Activated CD4-positive, alpha-beta T cell treated with anti-CD3 and anti-CD28 coated beads, Interleukin-10, Interleukin-2, amounts not matched to agents 100 ng/mL and 50 ng/mL, durations not matched to agents 16 hours and 8 hours (primary cell): ENCODE measurements at places on chromosomes 3 and 15.

DNA sequence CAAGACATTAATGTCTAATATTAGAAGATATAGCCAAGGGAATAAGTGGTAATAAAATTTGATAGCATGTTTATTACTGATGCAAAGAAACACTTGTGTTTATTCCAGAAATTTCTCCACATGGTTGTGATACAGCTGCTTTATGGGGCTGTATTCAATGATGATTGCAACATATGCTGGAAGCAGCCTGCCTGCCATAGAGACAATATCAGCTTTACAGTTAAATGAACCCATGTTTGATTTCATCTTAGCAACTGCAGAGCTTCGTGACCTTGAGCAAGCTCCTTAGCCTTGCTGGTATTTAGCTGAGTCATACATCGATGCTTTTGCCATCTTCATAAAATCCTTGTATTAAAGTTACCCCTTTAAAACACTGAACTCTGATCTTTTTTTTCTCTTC lies 168.1 kb upstream of the STAC start:
- DNase-seq: no peak

DNA sequence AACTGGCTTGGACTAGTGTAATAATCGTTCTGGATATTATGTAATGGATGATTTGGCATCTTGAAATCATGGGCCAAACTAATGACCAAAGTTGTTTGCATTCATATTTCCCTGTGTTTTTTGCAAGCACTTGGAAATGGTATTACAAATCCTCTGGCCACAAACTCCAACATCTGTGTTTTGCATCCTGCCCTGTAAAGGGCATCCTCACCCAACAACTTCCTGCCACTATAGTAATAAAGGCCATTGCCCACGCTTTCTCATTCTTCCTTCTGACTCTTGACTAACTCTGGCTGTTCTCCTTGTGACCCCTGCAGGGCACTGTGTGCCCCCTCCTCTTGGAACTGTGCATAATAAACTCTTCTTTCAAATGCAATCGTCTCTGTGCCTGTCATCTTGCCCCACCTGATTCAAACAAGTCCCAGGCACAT lies 25.4 kb upstream of the PSMD6 start:
- peak; percentile 4 for DNase-seq

- DNase-seq: no peak
Observed at GRCh38 chr15:61796056-61796455, 264.2 kb downstream of the VPS13C start.

- no peak for DNase-seq
Observed at GRCh38 chr3:73101881-73102280, 40.4 kb downstream of the EBLN2 start.

DNA sequence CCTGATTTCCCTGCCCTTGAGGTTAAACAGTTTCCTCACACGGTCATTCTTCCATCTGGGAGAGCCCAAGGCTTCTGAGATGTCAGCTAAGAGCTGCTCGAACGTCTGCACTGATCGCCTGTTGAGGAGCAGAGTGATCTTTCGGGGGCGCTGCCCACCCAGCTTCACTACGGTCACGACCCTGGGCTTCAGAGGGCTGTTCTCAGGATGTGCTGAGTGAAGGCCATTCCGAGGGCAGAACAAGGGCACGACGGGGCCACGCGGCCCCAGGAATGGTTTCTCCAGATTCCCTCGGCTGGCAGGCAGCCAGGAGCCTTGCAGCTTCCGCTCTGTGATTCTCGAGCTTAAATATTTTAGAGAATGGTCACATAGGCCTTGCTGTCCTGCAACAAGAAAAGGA lies 25.7 kb downstream of the DCLK3 start:
- no peak for DNase-seq

DNA sequence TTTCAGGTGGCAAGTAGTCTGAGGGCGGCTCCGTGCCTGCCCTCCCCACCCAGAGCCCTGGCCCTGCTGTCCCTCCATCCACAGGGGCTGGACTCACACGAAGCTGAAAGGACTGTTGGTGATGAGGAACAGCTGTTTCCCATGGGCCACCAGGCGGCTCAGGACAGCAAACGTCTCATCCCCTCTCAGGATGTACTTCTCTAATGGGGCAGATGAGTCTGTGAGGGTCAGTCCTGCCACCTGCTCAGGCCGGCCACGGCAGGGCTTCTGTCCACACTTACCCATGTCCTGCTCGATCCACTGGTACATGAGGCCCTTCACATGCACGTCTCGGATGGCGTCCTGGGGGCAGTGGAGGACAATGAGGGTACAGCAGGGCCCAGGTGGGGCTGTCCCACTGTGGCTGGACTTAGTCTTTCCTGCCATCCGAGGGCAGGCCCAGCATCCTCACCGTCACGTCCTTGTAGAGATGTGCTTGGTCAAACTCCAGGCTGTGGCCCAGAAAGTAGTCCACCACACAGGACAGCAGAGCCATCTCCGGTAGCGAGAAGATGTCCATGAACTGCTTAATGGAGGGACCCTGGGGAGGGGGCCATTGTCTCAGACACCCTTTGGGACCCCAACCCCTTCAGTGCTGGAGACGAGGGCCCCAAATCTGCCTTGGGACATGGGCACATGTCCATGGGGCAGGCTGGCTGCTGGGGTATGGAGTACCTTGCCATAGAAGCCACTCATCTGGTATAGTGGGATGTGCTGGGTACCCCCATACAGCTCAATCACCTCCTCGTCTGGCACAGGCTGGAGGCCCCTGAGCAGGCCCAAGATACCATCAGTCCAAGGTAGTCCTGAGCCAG lies 5.7 kb downstream of the NT5DC2 start:
- DNase-seq: no peak

DNA sequence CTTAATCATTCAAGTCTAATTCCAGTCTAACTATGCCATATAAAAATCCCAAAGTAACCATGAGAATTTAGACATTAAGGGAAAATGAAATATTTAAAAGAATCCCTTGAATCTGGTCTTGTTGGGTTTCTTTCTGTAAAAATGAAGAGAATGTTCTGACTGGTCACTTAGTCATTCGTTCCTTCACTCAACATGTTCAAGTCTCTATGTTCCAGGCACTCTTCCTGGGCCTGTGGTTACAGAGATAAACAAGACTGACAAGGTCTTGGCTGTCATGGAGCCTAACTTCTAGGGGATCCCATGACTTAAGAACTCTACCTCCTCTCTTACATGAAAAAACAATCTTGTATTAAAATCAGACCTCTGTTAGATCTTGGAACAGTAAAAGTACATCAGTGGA lies 638.6 kb upstream of the TBL1XR1 start:
- peak; percentile 19 for DNase-seq

DNA sequence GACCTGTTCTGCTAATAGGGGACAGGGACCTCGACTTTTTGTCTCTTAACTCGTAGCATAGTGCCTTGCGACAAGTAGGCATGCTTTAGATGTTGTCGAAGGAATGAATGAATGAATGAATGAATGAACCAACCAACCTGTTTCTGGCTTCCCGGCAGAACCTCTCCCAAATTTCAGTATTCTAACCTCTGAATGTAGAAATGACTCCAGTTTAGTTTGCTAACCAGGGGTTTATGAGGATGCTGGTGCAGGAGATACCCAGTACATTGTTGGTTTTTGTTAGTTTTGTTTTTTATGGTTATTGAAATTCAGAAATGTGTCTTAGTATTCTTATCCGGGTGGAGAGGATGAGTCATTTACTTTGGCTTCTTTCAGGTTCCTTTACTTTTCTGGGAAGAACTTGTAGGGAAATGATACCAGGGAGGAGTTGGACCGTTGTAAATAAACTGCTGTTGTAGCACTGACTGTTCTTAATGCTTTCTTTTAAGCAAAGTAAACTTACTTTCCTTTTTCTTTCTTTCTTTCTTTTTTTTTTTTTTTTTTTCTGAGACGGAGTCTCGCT lies 29.6 kb upstream of the EHHADH start:
- DNase-seq: no peak

DNA sequence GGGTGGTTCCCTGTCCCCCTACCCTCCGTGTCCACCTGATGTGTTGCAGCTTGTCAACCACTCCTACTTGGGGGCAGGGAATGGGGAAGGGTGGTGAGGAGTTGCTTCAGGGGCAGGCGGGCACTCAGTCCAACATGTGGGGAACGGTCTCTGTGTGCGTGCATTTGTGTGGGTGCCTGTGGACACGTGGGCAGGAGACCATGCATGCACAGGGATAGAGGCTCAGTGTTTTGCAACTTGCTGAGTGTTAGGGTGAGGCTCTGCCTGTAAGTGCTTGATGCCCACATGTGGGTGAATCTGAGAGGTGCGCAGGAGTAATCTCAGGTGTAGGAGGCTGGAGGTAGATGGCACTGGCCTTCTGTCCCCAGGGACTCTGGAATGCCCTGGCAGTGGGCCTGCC lies 24.4 kb upstream of the TMEM115 start:
- no peak for DNase-seq

DNA sequence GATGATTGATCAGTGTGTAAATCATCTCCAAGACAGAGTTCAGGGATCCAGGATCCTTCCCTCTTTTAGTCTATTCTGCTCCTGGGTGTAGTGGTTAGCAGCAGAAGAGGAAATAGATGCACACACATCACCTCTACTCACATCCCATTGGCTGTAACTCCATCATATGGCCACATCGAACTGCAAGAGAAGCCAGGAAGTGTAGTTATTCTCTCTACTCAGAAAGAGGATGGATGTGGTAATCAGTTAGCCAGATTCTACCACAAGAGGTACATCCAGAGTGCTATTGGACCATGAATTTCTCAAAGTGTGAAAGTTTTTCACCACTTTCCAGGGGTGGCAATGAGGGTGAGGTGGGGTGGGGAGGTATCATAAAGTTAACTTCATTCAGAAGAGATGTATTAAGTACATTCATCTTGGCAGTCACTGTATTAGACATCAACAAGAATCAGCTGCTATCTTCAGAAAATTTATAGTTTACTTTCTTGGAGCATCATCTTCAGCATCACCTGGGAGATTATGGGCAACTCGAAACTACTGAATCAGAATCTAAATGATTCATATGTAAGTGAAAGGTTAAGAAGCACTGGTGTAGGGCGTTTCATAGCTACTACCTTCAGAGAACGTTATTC lies 60.6 kb upstream of the GAP43 start:
- DNase-seq: peak; percentile 43

DNA sequence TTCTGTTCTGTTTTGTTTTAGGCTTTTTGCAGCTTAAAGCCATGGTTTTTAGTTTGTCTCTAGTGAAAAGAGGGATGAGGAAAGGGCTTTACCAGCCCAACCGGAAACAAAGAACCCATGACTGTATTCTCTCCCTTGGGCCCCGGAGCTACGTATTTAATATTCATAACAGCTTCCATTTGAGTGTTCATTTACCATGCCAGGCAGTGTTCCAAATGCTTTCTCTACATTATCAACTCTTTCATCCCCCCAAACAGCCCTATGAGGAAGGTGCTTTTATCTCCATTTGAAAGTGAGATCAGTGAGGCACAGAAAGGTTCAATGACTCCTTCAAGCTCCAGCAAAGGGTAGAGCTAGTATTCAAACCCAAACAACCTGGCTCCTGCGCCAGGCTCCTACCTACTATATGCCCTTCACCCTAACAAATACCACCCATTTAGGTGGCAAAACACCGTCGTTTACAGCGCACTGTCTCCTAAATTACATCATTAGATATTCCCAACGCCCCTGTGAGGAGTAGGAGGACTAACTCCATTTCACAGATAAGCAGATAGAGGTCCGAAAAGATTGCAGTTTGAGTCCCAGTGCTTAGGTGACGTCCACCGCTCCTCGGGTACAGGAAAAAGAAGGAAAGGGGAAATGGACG lies 27.9 kb downstream of the GTPBP8 start:
- peak; percentile 41 for DNase-seq

DNA sequence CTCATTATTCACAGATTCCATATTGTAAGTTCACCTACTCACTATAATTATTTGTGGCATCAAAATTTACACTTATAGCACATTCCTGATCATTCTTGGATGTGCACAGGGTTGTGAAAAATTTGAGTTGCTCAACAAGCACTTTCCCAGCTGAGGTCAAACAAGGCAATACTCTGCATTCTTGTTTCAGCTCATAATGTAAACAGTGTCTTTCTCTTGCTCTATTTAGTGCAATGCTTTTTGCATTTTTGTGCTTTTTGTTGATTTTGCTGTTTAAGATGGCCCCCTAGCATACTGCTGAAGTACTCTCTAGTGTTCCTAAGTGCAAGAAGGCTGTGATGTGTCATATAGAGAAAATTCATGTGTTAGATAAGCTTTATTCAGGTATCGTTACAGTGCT lies 66.7 kb upstream of the TNIK start:
- no peak for DNase-seq

DNA sequence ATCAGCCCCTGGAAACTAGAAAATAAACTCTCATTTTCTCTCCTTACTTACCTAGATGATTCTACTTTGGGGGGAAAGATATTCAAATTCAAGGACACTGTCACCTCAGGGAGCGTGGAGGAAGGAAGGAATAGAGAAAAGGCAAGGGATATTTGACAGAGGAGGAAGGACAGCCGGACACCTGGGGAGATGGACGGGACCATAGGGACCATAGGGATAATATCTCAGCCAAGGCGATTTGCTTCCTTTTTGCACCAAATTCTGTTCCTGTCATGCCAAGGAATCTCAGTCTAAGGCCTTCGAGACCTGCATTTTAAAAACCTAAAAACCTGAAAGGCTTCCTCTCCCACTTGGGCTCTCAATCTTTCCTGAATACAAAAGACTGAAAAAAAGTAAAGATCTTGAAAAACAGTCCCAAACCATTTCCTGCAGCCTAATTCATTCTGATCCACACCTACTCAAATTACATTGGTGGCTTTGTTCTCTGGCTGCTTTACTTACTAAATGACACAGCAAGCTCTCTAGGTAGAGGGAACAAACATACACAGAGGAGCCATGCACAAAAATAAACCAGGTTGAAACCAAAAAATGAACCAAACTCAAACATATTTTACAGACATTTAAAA lies 73.9 kb upstream of the SLC24A5 start:
- DNase-seq: no peak

- DNase-seq: no peak
Observed at GRCh38 chr3:163632722-163633121, 1445.6 kb downstream of the SI start.

DNA sequence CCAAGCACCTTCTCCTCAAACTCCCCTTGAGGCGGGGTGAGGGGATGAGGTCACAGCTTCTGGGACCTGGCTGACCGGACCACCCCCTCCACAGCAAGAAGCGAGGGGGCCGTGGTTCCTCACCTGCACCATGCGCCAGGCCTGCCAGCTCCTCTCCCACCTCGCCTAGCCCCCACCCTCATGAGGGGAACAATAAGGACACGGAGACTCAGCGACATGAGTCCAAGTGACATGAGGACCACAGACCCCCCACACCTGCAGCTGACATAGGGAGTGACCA lies 118.7 kb downstream of the CHSY1 start:
- no peak for DNase-seq

GRCh38 chr3:25854214-25854613 lies 64.3 kb downstream of the OXSM start:
- DNase-seq: no peak

DNA sequence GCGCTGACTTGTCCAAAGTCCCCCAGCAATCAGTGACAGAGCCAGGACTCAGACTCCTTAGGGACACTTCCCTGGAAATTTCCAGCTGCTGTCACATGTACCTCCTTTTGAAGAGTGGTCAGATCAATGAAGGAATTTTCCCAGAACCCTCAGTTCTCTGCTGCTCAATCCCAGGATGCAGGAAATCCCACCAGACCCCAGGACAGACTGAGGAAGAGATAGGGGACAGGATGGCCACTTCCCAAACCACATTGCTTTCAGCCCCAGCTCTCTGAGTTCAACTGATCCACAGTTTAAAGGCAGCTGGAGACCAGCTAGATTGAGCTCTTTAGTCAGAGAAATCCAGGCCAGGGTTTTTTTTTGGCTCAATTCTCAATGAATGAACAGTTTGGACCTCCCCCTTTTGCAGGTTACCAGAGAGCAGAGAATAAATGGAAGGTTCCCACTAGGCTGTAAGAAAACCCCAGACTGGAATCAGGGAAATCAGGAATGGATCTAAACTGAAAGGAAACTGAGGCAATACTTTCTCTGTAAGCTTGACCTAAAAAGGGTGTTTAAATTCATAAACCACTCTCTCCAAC lies 1.5 kb downstream of the CYP1A1 start:
- peak; percentile 27 for DNase-seq
